ENCODE measurements at places on chromosomes 1 and 21. TPM values are rescaled to one million over a fixed set of nuclear protein-coding genes. Genes with fewer than 3 reads are reported as not detected.

Gene GCSAML
- not detected for total RNA-seq

Gene ATP6V1G3
- not detected for total RNA-seq

Gene LAPTM5
- 14.3 TPM for total RNA-seq

Gene CCDC30
- 1.6 TPM for total RNA-seq

Gene RPTN
- total RNA-seq = not detected

Gene WNT3A
- total RNA-seq = not detected

Gene SF3B4
- 32.5 TPM for total RNA-seq

Gene SPATA1
- 1.2 TPM for total RNA-seq

Gene RIPPLY3
- not detected for total RNA-seq

Gene PRPF38B
- total RNA-seq = 12.4 TPM

Gene ATP1A2
- 201 TPM for total RNA-seq

Gene LINGO4
- 0.60 TPM for total RNA-seq

Gene LRRC8B
- 3.7 TPM for total RNA-seq

Gene CD48
- 0.49 TPM for total RNA-seq

Gene PLPPR4
- total RNA-seq = 0.19 TPM

Gene MNDA
- 12.5 TPM for total RNA-seq

Gene LAMC1
- 113 TPM for total RNA-seq

Gene LIN28A
- not detected for total RNA-seq
